ENCODE measurements at places on chromosomes 12 and 14. TPM values are rescaled to one million over a fixed set of nuclear protein-coding genes. Genes with fewer than 3 reads are reported as not detected.
A peak's percentile ranks its signal among the peaks of the same experiment; 100 is the strongest.

- H3K4me1 ChIP-seq, result no peaks in the 10 kb centered on the region
- no peak overlapping the region for H3K27ac ChIP-seq
- no peak overlapping the region for H3K4me3 ChIP-seq
- H3K27me3 ChIP-seq, result no peaks in the 10 kb centered on the region
- H3K36me3 ChIP-seq, result peaks cover 19% of the 10 kb centered on the region
Observed at GRCh38 chr14:53757732-53758131, 198.9 kb downstream of the BMP4 start.

DNA sequence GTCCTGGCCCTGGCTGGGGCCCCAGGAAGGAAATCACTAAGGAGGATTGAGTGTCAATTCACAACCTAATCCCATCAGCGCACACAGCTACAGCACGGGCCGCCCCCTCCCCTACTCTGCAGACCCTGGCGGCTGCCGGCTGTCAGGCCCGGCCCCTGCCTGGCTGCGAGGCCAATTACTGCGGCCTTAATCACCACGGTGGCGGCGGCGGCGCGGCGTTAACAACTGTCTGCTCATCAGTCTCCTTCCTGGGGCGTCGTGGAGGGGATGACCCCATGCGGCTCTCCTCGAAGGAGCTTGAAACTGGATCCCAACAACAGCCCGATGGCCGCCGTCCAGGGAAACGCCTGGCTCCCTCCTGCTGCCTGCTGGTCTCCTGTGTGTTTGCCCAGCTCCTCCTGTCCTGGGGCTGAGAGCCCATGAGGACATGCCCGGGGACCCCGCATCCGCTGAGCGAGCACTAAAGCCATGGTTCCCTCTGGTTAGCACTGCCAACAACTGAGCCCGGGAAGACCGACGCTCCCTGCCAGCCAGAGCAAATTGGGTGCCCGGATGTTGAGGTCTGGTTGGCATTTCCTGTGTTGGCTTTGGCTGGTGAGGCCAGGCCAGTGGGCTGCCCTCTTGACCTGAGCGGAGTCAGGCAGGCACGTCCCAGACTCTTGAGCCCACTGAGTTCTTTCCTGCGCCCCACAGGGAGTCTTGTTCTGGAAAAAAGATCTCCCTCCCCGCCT, 21.8 kb upstream of the EIF2B2 start:
- H3K4me1 ChIP-seq, result no peaks in the 10 kb centered on the region
- H3K4me3 ChIP-seq, result no peak overlapping the region
- no peak overlapping the region for H3K27ac ChIP-seq
- H3K27me3 ChIP-seq, result no peaks in the 10 kb centered on the region

The TRMT61A gene
- total RNA-seq, result 22.2 TPM

The SPRING1 gene
- 44.2 TPM for total RNA-seq

DNA sequence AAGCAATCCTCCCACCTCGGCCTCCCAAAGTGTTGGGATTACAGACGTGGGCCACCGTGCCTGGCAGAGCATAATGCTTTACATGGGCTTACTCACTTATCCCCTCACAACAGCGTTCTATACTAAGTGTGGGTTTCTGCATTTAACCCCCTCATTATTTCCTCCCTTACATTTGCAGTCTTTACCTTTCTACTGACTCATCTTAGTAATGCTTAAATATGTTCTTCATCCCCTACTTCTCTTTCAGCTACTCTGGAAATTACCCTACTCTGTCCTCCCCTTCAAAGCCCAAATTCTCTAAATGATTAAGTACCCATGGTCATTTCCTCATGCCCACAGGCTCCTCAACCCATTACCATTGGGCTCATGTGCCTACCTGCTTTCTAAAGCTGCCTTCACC, 40.7 kb downstream of the NKX2-1 start:
- no peak for DNase-seq
- H3K27me3 ChIP-seq, result no peaks in the 10 kb centered on the region
- no peak overlapping the region for H3K27ac ChIP-seq
- H3K4me3 ChIP-seq, result no peak overlapping the region
- H3K4me1 ChIP-seq, result no peaks in the 10 kb centered on the region
- no peaks in the 10 kb centered on the region for H3K36me3 ChIP-seq

DNA sequence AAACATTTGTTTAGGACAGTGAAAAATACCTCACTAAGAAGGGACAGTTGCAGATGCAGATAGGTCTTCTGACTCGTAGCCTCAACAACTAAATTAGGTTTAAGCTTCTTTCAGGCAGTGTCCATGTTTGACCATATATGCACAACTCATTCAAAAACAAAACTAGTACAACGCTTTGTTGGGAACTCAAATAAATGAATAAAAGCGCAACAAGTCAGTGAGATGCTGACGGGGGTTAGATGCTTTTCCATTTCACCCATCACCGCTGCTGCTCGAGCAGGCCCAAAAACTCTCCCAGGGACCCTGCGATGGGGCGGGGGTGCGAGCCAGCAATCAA, 633 bp downstream of the RPAP3 start:
- H3K27me3 ChIP-seq, result no peaks in the 10 kb centered on the region
- H3K4me3 ChIP-seq, result peak overlapping the region; percentile 92

The DBX2 gene
- not detected for total RNA-seq

The MRPL42 gene
- total RNA-seq, result 112 TPM

- H3K27me3 ChIP-seq, result no peaks in the 10 kb centered on the region
- no peaks in the 10 kb centered on the region for H3K36me3 ChIP-seq
- H3K4me3 ChIP-seq, result no peak overlapping the region
- DNase-seq, result no peak
Observed at GRCh38 chr12:99910342-99910741, 74.4 kb downstream of the ANKS1B start.

DNA sequence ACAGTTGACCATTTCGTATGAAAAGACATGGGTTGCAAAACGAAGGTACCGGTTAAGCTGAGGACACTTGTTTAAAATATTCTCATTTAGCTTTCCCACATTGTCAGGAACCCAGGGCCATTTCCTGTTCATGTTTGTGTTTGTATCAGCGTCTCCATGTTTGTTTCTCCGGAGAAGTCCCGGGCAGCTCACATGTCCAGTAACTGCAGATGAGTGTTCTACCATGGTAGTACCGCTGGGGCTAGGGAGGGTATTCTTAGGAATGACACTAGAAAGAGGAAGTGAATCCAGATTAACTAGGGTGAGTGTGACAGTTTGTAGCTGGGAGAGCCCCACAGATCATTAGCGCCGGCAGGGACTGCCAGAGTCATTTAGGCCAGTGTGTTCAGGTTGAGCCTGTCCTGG, 50.0 kb upstream of the EVL start:
- H3K4me3 ChIP-seq, result no peak overlapping the region
- H3K4me1 ChIP-seq, result no peaks in the 10 kb centered on the region
- no peaks in the 10 kb centered on the region for H3K27me3 ChIP-seq
- H3K36me3 ChIP-seq, result peaks cover 2% of the 10 kb centered on the region
- no peak overlapping the region for H3K27ac ChIP-seq
- DNase-seq, result no peak

The HSPB8 gene
- 3.0 TPM for total RNA-seq

The OVCH1 gene
- total RNA-seq, result not detected

DNA sequence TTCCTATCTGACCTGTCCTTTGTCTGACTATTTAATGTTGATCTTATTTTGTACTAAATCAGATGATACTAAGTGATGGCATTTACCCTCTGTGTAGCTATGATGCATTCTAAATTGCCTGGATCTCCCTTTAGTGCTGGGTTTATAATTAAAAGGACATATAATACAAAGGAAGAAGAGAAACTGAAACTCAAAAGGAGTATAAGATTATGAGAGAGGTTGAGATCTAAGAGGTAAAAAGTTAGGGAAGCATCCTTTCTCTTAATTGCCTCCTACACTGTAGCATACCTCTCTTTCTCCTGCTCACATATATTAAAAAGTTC, 86.9 kb upstream of the MON2 start:
- no peak overlapping the region for H3K4me3 ChIP-seq
- no peaks in the 10 kb centered on the region for H3K27me3 ChIP-seq
- no peak for DNase-seq
- H3K27ac ChIP-seq, result no peak overlapping the region
- no peaks in the 10 kb centered on the region for H3K36me3 ChIP-seq
- no peaks in the 10 kb centered on the region for H3K4me1 ChIP-seq
